Hematopoietic multipotent progenitor cell treated with erythropoietin and hydrocortisone succinate and interleukin-3 and kit ligand, for 15 days (in vitro differentiated cells): ENCODE measurements at places on chromosomes 4 and X.

GRCh38 chr4:127250577-127250976 lies 382.2 kb upstream of the INTU start:
- DNase-seq = no peak

GRCh38 chr4:5084911-5085475 lies 33.7 kb downstream of the STK32B start:
- no peak for DNase-seq

- DNase-seq = no peak
These were observed 3.9 kb downstream of the MAMLD1 start for GRCh38 chrX:150366951-150367545.

- no peak for DNase-seq
These were observed 72.5 kb downstream of the GNL3L start for GRCh38 chrX:54602563-54602962.

- no peak for DNase-seq
These were observed 22.0 kb upstream of the SPINK2 start for GRCh38 chr4:56843421-56843899.

- no peak for DNase-seq
These were observed 25.2 kb upstream of the COL25A1 start for GRCh38 chr4:109327641-109328040.

- DNase-seq = no peak
These were observed 2.7 kb downstream of the SPON2 start for GRCh38 chr4:1169691-1170096.

- no peak for DNase-seq
These were observed 715.8 kb downstream of the KLHL13 start for GRCh38 chrX:117400839-117401238.

- no peak for DNase-seq
These were observed 207.1 kb downstream of the GUCY2F start for GRCh38 chrX:109274806-109275205.

- DNase-seq = no peak
These were observed 11.2 kb downstream of the RBM41 start for GRCh38 chrX:107107459-107107858.

GRCh38 chr4:39505581-39505980 lies 21.7 kb downstream of the UGDH start:
- no peak for DNase-seq

GRCh38 chr4:82773057-82773456 lies 25.5 kb downstream of the SCD5 start:
- no peak for DNase-seq

- DNase-seq = no peak
These were observed 161.5 kb upstream of the JADE1 start for GRCh38 chr4:128648021-128648420.

- no peak for DNase-seq
These were observed 1344.5 kb upstream of the PCDH7 start for GRCh38 chr4:29375716-29376115.

GRCh38 chrX:41108463-41109205 lies 23.4 kb downstream of the USP9X start:
- no peak for DNase-seq

GRCh38 chr4:80592950-80593349 lies 257.4 kb downstream of the CFAP299 start:
- no peak for DNase-seq

- DNase-seq = no peak
These were observed 32.0 kb downstream of the STIM2 start for GRCh38 chr4:26892480-26893150.

DNA sequence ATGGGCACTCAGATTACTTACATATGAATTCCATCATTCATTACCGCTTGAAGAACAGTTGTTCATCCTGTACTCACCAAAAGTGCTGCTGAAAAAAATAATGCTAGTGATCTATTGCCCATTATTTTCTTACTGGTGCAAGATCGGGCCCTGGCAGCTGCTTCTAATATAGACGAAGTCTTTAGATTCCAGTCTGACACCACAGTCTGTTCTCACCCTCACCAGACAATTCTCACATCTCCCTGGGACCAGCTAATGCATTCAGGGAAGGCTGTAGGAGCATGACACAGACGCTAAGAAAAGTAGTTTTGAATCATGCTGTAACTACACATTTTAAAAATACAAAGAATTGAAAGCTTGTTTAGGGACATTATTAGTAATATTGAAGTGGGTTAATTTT lies 13.8 kb downstream of the GEMIN8 start:
- no peak for DNase-seq

GRCh38 chr4:145493166-145493565 lies 11.5 kb downstream of the SMAD1 start:
- DNase-seq = no peak

DNA sequence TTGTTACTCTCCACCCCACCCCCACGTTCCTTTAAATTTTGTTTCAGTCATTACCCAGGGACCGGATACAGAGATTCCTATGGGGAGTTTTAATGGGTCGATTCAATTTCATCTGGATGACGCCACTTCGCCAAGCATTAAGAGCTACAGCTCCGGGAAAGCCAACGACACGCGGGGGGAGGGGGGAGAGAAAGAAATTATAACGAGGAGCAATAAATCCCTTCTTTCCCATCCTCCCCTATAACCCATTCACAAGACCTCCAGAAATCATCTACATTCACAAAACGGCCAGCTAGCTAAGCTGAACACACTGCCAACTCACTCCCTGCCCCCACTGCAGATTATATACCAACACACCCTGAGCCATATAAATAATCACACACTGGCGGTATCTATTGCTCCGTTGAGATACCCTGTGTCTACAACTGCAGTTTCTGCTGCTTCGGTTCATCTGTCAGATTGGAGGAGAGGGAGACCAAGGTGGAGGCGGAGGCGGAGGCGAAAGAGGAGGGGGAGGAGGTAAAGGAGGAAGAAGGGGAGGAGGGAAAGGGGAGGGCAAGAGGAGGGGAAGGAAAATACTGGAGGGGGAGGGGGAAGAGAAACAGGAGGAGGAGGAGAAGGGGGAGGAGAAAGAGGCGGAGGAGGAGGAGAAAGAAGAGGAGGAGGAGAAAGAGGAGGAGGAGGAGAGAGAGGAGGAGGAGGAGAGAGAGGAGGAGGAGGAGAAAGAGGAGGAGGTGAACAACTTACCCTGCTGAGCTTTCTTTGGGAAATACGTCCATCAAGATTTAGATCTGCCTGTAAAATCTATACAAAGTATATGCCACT lies 113.9 kb upstream of the VAMP7 start:
- no peak for DNase-seq

GRCh38 chr4:7210824-7211223 lies 18.5 kb downstream of the SORCS2 start:
- no peak for DNase-seq

- DNase-seq = peak; percentile 97
These were observed 48.0 kb downstream of the RAPGEF2 start for GRCh38 chr4:159150821-159151390.

DNA sequence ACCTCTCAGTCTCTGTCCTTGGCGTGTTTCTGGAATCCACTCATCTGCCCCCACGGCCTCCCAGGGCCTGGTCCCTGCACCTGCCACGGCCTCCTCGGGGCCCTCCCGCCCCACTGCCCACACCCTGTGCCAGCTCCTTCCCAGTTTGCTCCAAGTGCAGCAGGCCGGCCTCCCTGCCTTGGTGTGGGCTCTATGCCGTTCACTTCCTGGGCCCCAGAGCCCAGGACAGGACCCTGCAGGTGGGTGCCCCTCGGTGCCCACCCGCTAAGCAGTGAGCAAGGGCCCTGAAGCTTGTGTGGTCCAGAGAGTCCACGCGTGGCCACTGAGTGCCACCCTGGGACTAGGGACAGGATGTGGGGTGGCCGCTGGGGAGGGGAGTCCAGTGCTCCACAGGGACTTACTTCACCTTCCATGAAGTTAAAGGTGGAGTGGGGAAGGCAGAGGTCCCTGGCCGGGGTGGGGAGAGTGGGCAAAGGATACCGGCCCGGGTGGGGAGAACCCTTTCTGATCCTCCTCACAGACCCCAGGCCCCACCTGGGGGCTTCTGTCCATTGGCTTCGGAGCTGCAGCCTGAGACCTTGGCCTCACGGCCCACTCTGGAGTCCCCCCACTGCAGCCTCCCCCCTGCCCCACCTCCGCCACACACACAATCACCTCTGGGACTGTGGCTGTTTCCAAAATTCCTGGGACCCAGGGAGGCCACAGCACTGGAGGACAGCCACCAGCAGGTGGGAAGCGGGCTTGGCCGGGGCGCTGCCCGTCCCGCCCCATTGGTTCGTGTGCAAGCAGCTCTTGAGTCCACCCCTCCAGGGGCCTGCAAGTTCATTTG lies 60.0 kb upstream of the NKX1-1 start:
- no peak for DNase-seq

DNA sequence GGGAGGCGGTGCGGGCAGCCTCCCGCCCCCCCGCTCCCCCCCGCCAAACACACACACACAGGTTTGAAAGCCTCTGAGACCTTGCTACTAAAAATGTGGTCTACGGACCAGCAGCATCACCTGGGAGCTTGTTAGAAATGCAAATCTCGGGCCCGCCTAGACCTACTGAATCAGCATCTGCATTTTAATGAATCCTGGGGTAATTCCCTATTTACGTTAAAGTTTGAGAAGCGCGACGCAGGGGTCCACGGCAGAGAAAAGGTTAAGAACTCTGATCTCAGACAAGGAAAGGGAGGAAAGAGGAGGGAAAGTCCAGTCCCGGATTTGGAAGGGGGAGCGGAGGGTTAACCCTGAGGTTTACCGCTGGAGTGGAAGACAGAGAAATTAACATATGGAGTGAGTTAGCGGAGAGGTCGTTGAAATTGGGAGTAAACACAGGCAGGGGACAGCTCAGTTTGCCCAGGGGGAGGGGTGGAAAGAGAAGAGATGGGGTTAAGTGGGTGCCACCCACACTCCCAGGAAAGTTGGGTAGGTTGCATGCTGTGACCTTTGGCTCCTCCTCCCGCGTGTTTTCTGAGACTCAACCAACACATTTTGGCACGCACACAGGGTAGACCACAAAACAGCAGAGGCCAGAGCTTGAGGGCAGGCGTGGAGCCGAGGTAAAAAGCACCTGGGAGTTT lies 483.6 kb downstream of the BCOR start:
- DNase-seq = no peak

DNA sequence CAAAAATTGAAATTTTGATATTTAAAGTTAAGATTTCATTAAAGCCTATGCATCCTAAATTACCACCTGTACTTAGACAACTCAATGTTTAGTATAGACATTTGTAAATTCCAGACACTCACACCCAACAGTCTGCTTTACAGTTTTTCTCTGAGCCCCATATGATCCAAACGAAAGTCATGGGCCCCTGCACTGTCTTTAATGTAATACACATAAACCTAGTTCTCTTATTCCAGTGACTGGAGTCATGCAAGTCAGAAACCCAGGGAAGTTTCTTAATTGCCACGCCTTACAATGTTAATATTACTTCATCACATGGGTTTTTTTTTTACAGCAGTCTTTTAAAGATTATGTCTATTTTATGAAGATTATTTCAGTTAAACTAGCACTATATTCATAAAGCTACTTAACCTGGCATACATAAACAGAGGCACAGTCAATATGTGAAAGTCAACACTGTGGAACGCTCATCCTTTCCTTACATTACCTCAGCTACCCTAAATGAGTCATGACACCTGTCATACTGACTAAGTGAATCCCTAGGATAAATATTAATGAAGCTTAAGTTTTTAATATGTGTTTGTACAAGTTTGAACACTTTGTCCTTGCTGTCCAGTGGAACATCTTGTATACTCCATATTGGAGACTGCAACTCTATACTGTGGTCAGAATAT lies 67.7 kb upstream of the H2AZ1 start:
- no peak for DNase-seq

DNA sequence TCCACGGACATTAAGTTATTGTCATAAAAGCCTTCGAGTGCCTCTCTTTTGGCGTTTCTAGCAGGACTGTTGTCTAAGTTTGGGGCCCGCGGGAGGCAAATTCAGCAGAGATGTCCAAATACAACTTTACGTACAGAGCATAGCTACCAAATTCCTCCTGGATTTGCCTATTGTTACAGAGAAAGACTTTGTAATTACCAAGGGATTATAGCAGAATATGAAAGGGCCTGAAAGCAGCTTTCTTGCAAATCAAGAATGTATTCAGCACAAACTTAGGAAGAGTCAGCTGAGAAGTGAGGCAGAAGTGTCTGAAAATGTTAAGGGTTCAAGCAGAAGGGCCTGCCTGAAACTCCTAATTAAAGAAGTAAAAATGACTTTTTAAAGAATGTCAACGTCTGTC lies 1053.5 kb upstream of the TENM3 start:
- no peak for DNase-seq

GRCh38 chrX:148501386-148502066 lies 1.1 kb downstream of the AFF2 start:
- no peak for DNase-seq

DNA sequence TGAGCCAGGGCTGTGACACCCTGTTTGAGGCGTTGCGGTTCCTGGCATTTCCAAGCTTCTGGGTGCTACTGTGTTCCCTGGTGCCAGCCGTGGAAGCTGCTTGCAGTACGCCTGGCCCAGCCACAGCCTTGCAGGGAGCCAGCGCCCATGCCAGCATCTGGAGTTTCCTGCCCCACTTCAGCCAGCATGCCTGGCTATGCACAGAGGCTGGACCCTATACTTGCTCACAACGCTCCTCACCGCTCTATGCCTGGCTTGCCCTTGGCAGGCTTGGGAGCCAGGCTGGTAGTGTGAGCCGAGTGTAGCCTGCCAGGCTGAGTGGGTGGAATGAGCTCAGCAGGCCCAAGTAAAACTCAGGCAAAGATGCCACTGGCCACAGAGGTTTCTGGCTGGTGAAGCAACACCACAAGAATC lies 22.4 kb downstream of the PRRG1 start:
- no peak for DNase-seq

DNA sequence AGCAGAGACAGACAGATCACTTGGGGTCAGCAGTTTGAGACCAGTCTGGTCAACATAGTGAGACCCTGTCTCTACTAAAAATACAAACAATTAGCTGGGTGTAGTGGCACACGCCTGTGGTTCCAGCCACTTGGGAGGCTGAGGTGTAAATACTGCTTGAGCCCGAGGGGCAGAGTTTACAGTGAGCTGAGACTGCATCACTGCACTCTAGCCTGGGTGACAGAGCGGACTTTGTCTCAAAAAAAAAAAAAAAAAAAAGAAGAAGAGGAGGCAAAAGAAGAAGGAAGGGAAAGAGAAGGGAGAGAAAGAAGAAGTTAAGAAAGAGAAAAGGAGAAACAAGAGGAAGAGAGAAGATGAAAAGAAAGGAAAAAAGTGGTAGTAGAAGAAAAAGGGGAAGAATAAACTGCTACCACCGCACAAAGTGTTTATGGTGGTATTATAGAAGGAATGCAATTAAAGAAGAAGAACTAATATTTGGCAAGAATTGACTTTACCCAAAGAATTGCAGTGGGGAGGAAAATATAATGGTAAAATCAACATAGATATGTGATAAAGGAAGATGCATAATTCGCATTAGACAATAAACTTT lies 19.6 kb upstream of the NSUN7 start:
- no peak for DNase-seq

- DNase-seq = no peak
These were observed 133.0 kb upstream of the NALF2 start for GRCh38 chrX:69371159-69371558.

- no peak for DNase-seq
These were observed 9.3 kb downstream of the FGFBP2 start for GRCh38 chr4:15953625-15954024.
